ENCODE measurements at places on chromosomes 4 and X.

GRCh38 chrX:112380541-112381278, 298.1 kb upstream of the TRPC5 start:
- DNase-seq, result no peak

DNA sequence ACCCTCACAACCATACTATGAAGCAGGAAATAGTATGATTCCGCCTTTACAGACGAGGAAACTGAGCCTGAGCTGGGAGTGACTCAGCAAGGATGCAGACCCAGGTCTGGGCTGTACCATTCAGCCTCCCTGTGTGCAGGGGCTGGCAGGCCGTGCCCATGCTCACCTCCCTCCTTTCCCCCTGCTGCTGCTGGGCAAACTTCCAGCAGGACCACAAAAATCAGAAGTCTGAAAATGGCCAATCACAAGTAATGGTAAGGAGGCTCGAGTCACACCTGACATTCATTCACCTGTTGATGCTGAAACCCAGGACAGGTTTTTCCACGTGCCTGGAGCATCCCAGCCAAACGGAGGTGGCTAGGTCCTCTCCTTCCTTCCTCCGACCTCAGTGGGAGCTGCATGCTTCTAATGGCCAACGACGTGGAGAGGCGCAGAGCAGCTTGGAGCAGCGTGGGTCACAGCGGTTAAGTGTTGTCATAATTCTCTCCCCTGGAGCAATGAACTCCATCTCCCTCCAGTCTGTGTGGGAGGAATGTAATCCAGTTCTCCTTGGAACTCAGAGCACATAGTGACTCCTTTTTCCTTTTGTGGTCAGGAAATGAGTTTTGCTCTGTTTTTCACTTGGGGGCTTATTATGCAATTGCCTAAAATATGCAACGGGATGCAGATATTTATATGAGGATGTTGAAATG, 371.7 kb downstream of the BCOR start:
- DNase-seq, result peak; percentile 68

DNA sequence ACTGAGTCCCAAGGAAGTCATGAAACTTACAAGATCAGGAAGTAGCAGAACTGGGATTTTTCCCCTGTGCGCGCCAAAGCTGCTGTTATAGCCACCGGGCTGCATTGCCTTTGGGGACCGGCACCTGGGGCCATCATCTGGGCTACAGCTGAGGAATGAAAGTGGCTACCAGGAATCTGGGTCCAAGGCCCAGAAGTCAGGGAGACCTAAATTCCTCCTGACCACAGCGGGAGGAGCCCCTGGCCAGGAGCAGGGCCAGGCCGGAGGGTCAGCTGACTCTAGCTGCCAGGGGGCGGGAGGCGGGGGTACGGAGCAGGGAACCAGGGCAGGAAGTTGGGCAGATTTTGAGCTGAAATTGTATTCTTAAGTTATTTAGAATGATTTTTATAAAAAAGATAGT, 242.4 kb downstream of the EVC2 start:
- no peak for DNase-seq

DNA sequence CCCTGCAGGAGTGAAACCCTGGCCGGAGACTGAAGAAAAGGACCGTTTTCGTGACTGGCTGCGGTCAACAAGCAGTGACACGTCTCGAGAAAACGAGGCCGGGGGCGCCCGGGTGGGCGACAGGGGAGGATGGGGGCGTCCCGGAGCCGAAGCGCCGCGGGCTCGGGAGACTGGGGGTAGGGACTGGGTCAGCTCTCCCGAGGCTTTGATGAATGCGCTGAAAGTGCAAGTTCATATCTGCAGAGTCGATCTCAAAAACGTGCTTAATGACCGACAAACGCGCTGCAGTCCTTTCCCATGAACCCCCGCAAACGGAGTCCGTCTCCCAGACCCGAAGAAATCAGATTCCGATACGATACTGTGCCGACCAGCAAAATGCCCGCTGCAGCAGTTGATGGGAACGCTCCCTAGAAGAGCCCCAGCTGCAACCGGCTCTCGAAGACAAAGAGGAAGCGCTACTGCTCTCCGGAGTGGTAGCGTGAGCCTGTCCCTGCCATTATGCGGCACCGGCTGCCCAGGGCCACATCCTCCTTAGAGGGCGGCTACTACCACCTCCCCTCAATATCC, 806 bp upstream of the CD99L2 start:
- no peak for DNase-seq

- no peak for DNase-seq
Observed at GRCh38 chr4:95362906-95363558, 185.7 kb downstream of the UNC5C start.

DNA sequence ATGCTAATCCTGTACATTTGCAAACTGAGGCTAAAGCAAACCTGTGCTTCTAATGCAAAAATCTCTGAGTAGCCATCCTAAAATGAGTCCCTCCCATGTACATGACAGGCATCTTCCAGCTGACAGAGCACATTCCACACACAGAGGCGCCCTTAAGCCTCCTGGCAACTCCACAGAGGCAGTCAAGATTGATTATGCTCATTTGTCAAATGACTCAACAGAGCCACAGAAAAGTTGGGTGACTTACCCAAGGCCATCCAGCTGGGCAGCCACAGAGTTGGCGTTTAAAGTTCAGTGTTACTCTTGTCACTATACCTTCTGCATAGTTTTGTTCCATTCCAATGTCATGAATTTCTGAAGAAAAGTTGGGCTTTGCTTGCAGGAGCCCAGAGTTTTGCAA, 394.6 kb upstream of the FGF13 start:
- DNase-seq, result no peak

GRCh38 chr4:148922497-148922896, 480.3 kb upstream of the NR3C2 start:
- no peak for DNase-seq

GRCh38 chr4:102501447-102501696, 213 bp downstream of the NFKB1 start:
- DNase-seq, result no peak

GRCh38 chr4:20592013-20592412, 108.2 kb upstream of the PACRGL start:
- DNase-seq, result no peak
